ENCODE measurements at places on chromosomes 5 and 9.
A peak's percentile ranks its signal among the peaks of the same experiment; 100 is the strongest.

GRCh38 chr5:90161414-90161813, 248.1 kb downstream of the CETN3 start:
- no peak for DNase-seq

DNA sequence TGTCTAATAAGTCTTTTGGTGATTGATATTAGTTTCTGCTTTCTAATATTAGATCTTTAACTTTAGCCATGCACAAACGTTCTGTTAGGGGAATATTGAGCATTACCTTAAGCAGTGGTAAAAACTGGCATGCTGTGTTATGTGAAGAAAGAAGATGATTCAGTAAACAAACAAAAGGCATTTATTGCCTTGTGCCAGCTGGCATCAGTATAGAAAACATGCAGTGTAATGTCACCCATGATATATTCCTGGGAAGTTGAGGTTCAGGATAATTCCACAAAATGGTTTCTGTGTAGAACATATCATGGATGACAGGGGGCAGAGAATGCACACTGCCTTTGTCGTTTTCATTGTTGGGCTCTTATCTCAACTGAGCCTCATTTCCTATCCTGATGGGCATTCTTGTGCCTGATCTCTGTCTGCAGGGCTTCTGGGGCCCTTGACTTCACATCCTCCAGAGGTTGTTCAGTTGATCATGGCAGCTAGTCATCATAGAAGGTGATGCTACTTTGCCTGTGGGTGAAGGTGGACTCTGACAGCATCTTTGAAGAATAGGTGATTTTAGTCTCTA, 24.2 kb downstream of the LRRTM2 start:
- DNase-seq = no peak

DNA sequence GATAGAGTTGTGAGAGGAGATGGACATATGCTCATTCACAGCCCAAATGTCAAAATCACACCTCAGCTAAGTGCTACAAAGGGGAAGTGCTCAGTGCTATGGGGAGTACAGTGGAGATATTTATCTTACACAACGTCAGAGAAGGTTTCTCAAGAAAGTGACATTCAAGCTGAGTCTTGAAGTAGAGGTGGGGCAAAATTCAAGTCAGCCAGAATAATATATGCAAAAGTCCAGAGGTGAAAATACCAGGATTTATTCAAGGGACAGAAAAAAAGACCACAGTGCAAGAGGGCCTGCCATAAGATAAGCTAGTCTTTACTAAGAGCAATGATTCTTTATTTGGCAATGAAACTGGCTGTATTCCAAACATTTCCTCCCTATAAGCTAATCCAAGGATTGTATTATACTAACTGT, 327.8 kb upstream of the PIK3R1 start:
- DNase-seq = no peak

GRCh38 chr5:1111727-1112289, at the start of gene SLC12A7:
Gene SLC12A7, minus strand, starts transcription at chr5:1112063. Its CDS starts 72 bp downstream, at chr5:1111991.
- DNase-seq = peak; percentile 74

- no peak for DNase-seq
Measured at GRCh38 chr5:60453186-60453976, 246.6 kb downstream of the DEPDC1B start.

DNA sequence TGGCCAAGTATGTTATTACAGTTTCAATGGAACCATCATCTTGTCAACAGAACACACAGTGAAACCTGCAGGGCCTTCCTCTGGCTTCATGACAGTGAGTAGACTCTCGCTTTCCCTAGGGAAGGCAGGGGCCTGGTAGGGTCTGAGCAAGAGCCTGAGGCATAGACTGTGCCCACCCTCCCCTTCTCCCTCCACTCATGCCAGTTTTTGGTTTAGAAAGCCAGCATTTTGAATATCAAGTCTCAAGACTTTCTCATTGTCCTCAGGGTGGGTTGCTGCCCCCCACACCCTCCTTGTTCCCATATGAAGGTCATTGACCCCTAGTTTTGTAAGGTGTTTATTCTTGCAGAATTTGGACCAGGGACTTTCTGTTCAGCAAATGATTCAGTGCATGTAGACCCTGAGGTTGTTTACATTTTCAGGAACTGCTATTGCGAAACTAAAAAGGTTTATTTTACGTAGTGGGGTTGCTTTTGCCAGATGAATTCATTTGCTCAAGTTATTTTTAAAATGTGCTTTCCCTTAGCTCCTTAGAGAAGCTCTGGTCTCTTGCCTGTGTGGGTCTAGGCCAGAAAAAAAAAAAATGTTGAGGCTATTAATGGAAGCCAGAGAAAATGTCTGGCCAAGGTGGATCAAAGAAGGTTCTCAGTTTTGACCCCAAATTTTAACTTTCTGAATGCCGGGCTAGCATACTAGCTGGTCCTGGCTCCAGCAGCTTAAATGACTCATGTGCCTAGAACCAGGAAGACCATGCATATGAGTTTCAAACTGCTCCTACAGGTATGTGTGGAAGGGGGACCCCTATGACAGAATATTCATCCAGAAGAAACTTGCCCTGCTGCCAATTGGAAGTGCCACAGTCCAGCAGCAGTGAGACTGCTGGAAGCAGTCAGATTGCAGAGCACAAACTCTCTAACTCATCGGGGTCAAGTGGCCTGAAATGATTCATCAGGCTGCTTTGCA, 10.1 kb upstream of the MOB3B start:
- no peak for DNase-seq

GRCh38 chr5:76782444-76782843, 36.4 kb upstream of the F2RL1 start:
- DNase-seq = no peak

GRCh38 chr9:130193103-130193502, 20.9 kb downstream of the NCS1 start:
- DNase-seq = no peak

GRCh38 chr5:43236653-43237355, 44.8 kb downstream of the NIM1K start:
- DNase-seq = no peak

DNA sequence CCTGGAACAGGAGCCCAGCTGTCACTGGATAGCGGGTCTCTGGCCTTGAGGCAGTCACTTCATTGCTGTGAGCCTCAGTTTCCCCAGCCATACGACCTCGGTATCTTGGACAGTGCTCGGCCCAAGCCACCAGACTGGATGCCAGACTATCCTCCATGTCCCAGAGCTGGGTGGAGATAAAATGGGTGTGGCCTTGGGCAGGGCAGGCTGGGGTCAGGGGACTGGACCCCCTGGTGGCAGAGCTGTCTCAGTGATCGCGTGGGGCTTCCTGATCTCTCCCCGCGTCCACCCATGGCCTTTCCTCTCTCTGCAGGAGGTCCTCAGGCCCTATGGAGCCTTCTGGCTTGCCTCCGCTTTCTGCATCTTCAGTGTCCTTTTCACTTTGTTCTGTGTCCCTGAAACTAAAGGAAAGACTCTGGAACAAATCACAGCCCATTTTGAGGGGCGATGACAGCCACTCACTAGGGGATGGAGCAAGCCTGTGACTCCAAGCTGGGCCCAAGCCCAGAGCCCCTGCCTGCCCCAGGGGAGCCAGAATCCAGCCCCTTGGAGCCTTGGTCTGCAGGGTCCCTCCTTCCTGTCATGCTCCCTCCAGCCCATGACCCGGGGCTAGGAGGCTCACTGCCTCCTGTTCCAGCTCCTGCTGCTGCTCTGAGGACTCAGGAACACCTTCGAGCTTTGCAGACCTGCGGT, 10.0 kb downstream of the SLC2A8 start:
- no peak for DNase-seq

DNA sequence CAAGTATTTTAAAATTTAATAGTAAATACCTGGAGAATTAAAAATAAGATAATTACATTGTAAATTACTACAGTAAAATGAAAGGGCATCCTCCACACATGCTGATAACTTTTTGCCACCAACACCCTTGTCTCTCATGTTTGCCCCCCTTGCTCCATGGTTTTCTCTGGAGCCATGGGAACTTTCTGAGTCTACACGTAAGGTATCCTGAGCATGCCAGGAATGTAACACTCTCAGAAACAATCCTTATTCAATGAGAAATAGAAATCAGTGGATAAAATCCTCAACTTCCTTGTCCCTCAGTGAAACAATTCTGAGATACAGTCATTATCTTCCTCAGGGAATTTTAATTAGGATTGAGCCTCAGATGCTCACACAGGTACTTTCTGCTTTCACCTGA, 108.9 kb downstream of the IZUMO3 start:
- DNase-seq = no peak

GRCh38 chr5:119323601-119324000, 32.2 kb upstream of the TNFAIP8 start:
- DNase-seq = no peak

DNA sequence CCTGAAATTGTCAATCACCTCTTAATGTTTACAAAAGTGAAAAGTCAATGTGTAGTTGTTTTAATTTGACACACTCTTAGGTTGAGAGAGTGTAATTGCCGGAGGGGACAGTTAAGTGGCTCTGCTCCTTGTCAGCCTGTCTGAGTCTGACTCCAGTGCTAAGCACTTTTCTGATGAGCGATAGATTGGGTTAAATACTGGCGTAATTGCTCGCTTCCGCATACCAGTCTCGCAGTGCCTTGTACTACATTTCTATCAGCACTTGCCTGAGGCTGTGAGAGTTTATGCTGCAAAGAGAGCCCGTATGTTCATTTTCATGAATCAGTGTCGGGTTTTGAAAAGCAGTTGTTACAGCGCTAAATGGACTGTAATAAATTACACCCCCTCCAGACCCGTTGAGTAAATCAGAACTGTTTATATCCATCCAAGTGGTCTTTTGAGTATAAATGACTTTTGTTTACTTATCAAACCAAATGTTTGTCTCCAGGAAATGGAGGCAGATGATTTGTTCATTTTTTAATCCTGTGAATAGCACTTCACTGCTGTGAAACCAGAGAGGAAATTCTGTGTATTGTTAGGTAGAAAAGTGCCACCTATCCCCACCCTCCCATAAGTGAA, 41.0 kb upstream of the DMRT3 start:
- DNase-seq = no peak

DNA sequence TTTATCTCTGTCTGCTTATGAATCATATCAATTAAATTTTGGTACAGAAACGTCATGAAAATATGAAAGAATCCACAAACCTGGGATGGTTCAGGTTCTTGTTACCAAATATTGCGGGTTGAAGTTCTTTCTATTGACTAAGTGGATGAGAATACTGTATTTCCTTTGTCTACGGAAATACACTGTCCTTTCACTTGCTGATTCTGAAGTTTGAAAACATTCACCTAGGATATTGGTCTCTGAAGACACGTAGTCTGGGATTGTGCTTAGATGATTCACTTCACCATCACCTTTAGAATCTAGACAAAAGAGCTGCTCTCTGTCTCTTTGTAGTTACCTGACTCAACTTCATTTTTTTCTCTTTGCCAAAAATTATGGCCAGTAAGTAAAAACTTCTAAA, 222.4 kb downstream of the FBN2 start:
- no peak for DNase-seq

DNA sequence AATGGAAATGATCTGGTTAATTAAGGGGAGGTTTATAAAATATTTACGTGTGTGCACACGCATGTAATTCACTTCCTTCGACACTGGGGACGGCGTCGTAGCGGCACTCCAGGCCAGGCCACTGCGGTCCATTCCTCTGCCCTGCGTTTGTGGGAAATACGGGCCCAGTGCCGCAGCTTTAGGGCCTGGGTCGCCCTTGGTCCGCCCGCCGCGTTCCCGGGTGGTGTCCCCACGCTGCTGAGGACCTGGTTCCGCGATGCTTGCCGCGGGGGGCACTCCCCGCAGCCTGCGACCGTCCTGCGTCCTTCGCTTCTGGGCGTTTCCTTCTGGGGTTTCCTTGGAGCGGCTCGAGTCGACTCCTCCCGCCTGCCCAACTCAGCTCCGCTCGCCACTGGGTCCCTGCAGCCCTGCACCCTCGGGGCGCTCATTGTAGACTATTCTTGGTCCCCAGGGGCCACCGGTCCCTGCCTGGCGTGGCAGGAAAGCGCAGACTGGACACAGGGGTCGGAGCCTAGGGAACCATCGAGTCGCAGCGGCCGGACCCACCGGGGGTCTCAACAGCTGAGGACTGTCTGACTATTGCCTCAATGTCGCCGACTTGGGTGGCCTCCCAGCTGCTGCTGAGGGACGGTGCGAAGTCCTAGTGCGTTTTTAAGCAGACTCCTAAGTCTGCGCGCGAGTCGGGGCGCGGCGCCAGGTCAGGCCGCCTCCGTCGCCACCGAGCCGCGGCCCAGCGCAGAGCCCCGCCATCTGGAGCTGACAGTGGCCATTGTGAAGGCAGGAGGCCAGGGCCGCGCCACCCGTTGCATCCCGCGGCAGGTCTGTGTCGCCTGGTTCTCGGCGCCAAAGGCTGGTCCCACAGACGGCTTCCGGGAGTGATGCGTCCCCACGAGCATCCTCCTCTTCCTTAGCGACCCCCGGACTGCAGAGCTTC, 4.4 kb upstream of the IRX1 start:
- no peak for DNase-seq

DNA sequence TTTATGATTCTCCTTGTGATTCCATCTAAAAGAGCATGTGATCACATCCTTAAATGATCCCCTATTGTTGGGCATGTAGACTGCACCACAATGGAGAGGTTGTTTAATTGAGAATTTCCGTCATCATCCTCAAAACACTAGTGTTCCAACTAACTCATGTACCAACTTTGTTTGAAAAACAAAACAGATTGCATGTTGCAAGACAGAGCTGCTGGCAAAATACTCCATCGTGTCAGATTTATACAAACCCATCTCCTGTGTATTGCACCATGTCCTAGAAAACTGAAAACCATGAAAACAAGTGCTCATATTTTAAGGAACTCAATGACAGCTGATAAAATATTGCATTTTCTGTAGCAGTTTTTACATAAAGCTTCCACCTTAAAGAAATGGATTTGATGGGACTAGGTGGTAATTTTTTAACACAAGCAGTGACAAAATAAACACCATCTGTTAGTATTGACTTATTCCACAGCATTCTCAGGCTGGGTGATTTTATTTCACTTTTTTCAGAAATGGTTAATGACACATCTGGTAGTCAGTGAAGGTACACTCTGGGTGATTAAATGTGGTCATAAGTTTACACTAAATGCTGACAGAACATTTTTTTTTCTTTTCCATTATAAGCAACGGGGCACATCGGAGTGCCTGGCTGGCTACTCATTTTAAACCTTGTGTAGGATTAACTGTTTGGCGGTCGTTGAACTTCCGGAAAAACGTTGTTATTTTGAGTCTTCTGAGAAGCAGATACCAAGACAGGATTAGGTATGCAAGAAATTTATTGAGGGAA, 602.9 kb upstream of the WWC1 start:
- no peak for DNase-seq

- DNase-seq = no peak
Measured at GRCh38 chr9:127539259-127539981, 72.7 kb upstream of the STXBP1 start.

- no peak for DNase-seq
Measured at GRCh38 chr5:41095324-41096101, 24.4 kb upstream of the MROH2B start.

DNA sequence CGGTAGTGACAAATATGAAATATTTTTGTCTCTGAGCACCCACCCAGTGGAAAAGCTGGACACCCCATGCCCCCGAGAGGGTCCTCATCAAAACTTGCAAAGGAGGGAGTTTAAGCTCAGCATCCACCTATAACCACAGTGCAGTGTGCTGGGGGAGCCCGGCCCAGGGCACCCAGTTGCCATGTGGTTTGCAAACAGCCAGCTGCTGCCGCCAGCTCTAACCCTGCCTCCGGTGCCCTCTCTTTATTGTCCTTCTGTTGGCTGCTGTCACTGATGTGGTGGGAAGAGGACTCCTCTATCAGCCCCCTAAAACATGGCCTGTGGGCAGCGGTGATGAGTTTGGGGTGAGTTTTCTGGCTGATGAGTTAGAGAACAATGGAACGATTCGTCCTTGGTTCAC, 160.9 kb upstream of the MVB12B start:
- no peak for DNase-seq

All from NCI-H510A (cell line).